ENCODE measurements at places on chromosomes 16 and 17.
A peak's percentile ranks its signal among the peaks of the same experiment; 100 is the strongest.

DNA sequence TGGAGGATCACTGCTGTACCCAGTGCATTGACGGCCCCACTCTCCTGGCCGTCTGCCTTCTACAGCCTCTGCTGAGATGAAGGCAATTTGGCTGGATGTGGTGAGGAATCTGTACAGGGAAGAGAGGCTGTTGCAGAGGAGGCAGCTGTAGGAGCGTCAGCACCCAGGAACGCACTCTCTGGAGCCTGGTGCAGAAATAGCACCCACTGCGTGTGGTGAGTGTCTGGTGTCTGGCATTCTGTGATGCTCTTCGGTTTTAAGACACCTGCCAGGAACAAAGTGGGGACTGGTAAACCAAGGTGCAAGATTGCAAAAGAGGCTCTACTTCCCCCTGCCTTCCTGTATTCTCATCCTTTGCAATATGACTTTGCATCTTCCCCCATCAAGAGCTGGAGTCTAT is 187.5 kb upstream of the SDK2 start:
- no peak for DNase-seq

- DNase-seq = peak; percentile 84
These were observed 1.3 kb downstream of the RAB37 start for GRCh38 chr17:74738051-74738996.

DNA sequence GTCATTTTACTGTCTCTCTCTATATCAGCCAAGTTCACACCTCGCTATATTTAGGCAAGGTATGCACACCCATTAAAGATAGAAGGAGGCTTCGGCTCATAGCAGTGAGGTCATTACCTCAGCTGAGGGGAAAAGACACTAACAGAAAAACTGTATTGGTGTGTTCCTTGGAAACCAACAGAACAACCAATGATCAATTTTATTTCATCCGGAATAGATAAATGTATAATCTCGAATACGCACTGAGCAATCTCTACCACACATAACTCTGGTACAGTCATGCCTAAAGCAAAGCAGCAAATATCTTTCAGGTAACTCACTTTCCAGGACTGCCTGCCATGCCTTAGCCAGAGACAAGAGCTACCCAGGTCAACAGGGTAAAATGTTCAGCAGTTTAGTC is 109.9 kb upstream of the CORO6 start:
- DNase-seq = no peak

DNA sequence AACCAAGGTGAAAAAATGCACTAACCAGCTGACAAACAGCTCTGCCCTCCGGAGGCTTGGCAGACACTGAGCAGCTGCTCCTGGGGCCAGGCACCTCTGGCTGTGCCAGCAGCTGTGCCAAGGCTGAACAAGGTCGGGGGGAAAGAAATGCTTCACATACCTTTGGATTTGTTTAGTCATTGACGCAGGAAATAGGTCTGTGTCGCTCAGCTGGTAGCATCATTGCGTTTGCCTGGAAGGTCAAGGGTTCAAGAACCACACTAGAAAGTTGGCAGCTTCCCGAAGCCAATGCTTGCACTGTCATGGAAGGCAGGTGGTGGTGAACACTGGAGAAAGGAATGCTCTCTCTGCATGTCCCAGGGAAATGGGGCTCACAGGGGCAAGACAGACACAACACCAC is 63.5 kb downstream of the PCTP start:
- no peak for DNase-seq

GRCh38 chr17:62644487-62645173 is 17.2 kb downstream of the MRC2 start:
- DNase-seq = no peak

DNA sequence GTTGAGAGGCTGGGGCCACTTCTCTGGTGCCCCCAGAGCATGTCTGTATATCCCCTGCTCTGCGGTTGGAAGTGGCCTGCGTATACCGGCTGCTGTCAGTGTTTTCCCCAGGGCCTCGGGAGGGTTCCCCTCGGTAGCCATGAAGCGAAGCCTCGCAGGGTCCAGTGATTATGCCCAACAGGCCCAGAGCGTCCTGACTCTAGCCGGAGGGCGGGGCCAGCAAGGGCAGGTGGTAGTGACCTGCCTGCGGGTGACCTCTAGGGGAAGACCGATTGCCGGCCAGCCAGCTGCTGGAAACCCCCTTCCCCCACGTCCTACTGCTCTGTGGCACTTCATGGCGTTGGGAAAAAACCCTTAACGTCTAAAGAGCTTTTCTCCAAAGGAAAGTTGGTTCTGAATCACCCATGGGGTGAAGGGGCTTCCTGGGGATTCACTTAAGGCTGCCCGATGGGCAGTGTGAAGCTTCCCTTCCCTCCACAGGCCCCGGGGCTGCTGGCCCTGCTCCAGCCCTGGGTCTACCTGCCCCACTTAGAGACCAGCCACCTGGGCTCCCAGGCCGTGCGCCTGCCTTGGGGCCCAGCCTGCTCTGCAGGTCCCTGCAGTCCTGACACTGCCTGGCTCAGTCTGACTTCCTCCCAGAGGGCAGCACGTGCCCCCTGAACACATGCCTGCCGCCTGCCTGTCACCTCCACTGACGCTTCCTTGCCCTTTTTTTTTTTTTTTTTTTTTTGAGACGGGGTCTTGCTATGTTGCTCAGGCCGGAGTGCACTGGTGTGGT is 72.8 kb downstream of the SOCS1 start:
- DNase-seq = no peak

DNA sequence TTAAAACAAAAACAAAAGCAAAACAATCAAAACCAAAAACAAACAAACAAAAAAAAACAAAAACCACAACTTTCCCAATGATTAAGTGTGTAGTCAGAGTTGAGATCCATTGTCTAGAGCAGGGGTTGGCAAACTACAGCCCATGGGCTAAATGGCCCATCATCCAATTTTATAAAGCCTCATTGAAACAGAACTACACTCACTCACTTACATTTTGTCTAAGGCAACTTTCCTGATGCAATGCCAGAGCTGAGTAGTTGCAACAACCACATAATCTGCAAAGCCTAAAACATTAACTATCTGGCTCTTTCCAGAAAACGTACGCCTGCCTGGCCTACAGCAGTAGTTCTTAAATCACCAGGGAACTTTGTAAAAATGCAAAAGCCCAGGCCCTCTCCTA is 124.1 kb downstream of the SOX9 start:
- no peak for DNase-seq

- no peak for DNase-seq
These were observed 392.2 kb downstream of the NPIPA8 start for GRCh38 chr16:17944345-17944744.

GRCh38 chr17:82449131-82449882 is 1.2 kb downstream of the CYBC1 start:
- DNase-seq = peak; percentile 82

- no peak for DNase-seq
These were observed 327.2 kb downstream of the SOX9 start for GRCh38 chr17:72448019-72448418.

DNA sequence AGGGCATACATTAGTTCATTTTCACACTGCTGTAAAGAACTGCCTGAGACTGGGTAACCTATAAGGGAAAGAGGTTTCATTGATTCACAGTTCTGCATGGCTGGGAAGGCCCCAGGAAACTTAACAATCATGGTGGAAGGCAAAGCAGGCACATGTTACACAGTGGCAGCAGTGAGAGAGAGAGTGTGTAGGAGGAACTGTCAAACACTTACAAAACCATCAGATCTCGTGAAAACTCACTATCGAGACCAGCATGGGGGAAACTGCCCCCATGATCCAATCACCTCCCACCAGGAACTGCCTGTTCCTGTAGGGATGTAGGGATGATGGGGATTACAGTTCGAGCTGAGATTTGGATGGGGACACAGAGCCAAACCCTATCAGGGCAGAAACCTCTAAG is 17.2 kb downstream of the NUBP1 start:
- no peak for DNase-seq

GRCh38 chr17:41382394-41382793 is 288 bp upstream of the KRT34 start:
- DNase-seq = no peak

DNA sequence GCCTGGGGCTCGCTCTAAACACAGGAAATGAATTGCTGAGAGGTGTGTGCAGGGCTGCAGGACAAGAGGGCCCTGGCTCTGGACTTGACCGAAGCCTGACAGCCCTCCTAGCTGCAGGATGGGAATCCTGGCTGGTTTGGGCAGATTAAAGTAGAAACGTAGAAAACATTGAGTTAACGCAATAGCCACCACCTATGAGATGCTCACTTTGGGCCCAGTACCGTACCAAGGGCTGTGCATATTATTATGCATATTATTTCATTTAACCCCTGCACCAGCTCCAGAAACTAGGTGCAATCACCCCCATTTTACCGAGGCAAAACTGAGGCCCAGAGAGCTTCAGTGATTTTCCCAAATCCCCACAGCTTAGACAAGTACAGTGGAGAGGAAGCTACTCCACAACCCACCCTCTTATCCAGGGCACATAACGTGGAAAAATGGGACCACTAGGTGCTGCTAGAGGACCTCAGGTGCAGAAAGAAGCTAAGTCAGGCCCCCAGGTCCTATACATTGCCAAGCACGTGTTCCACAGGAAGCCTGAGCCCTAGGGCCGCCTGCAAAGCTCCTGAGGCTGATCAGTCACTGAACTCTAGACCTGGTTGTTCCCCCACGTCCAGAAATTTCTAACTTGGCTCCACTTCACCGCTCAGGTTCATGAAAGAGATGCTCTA is 79.2 kb downstream of the MYH11 start:
- no peak for DNase-seq

DNA sequence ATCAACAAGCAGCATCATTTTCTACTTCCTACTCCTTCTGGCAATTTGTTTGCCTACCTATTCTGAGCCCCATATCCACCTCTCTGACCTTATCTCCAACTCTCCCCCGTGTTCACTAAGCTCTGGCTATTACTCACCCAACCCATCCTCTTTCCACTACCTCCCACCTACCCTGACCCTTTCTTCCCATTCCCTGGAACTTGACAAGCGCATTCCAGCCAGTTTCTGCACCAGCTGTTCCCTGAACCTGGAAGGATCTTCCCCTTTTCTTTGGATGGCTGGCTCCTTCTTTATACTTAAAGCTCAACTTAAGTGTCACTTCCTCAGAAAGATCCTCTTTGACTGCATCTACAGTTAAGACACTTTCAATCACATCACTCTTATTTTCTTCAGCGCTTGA is 2.2 kb downstream of the DCUN1D3 start:
- no peak for DNase-seq

GRCh38 chr17:80624864-80625263 is 80.2 kb downstream of the RPTOR start:
- no peak for DNase-seq

DNA sequence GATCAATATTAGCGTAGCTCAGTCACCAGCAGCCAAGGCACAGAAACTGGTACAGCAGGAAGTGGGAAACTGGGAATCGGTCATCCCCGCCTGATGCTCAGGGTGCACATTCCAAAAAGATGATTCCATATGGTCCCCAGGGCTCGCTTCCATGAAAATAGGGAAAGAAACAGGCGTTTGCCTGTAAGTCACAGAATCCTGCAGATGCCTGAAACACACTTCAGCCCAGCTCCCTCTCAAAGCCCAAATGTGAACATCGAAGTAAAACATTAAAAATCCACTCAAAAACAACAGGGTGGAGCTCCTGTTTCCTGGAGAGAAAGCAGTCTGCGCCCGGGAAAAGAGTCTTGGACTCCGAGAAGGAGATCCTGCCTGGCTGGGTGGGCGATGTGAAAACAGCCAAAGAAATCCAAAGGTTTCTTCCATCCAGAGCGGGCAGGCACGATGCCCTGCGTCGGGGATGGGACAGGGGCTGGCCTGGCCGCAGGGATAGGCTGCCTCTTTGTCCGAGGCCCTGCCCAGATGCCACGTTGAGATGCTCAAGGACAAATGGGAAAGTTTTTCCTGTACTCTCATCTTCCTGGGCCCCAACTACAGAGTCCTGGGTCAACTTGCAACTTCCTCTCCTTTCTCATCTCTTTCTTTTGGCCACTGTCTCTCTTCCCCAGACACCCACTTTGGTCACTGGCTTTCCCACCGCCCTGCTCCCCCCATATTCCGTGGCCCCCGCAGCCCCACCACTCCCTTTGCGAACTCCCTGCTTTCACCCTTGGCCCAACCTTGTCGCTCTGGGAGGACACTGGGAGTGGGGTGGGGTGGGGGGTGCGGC is 743 bp downstream of the WIPI1 start:
- DNase-seq = no peak

DNA sequence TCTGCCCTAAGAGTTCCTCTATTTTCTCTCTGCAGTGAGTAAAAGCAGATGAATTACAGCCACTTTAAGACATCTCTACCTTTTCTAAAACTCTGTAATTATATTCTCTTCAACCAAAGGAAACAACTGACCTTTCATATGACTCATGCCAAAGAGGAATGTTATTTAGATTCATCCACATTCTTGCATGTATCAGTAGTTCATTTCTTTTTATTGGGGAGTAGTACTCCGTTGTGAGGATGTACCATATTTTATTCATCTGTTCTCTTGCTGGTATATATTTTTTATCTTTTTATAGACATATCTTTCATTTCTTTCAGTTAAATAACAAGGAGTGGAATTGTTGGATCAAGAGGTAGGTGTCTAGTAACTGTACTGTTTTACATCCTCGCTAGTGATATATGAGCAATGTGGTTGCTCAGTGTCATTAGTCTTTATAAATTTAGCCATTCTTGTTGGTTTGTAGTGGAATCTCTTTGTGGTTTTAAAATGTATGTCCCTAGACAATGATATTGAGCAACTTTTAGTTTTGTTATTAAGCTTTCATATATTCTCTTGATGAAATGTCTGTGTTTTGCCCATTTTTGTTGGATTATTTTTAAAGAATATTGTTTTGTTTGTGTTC is 7.8 kb upstream of the MYH8 start:
- DNase-seq = no peak

GRCh38 chr16:89050868-89051311 is 42.8 kb upstream of the ACSF3 start:
- no peak for DNase-seq

DNA sequence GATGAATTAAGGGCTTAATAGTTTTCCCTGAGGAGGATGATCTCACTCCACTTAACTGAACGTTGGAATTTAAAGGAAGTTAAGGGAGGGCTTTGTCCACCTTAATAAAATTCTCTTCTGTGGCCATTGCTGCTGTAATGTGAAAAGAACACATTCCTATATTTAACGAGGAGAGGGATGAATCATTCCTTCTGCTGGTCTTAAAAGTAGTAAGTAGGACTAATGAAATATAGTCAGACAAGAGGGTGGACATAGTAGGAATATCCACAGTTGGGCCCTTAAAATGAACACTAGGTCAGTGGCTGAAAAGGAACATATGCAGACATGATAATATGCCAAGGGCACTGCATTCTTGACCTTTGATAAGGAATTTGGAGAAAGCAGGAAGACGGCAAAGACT is 405.6 kb downstream of the PMP22 start:
- no peak for DNase-seq

DNA sequence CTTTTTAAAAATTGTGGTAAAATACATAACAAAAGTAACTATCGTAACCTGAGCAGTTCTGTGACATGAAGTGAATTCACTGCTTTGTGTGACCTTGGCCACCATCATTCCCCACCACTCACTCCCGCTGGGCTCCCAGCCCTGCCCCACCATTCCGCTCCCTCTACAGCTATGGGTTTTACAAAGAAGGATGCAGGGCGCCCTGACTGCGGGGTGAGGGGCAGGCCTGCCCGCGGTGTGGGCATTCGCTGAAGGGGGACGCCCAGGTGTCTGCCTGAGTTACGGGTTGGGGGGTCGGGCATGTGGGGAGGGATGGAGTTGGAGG is at the start of gene CEMP1:
Gene CEMP1 (minus strand): TSS at position 38 of the 325 bp plus-strand sequence. CDS start 335 bp downstream, outside the sequence.
- DNase-seq = no peak

GRCh38 chr17:36063786-36064541 is at the start of gene CCL18:
CCL18 (plus strand) TSS chr17:36064272; CDS start chr17:36064343, 71 bp downstream.
- DNase-seq = no peak

GRCh38 chr17:79779084-79779529 is 1.2 kb downstream of the CBX2 start:
- DNase-seq = no peak

GRCh38 chr16:66588981-66589713 is 9.9 kb downstream of the CMTM2 start:
- DNase-seq = peak; percentile 73

GRCh38 chr16:16881814-16882213 is 502.9 kb downstream of the NPIPA7 start:
- DNase-seq = no peak

All from CD4-positive, alpha-beta T cell treated with Interleukin-6 for 4 hours (primary cell).